Activated CD8-positive, alpha-beta memory T cell treated with anti-CD3 and anti-CD28 coated beads for 24 hours (primary cell): ENCODE measurements at places on chromosomes 6 and 20.

GRCh38 chr20:8943631-8944030 lies 125.3 kb upstream of the PLCB4 start:
- no peak for DNase-seq

- DNase-seq, result no peak
Measured at GRCh38 chr6:107448776-107449175, 10.6 kb downstream of the PDSS2 start.

DNA sequence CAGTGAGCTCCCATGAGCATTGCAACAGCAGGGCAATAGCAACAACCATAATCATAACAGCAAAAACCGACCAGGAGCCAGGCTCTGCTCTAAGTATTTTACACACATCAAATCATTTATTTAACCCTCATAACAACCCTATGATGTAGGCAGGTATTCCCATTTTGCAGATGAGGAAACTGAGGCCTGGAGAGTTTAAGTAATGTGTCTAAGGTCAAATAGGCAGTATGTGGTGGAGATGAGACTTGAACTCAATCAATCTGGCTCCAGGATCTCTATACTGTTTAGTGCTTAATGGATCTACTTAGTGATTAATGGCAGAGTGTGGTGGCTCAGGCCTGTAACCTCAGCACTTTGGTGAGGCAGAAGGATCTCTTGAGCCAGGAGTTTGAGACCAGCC lies 3.4 kb downstream of the TMEM151B start:
- DNase-seq, result no peak

GRCh38 chr6:52534966-52535390 lies 41.9 kb downstream of the TRAM2 start:
- no peak for DNase-seq

- no peak for DNase-seq
Measured at GRCh38 chr6:30895343-30895742, 11.0 kb downstream of the DDR1 start.

- DNase-seq, result no peak
Measured at GRCh38 chr20:5327356-5327755, 10.6 kb upstream of the PROKR2 start.

- no peak for DNase-seq
Measured at GRCh38 chr6:43575105-43575771, 600 bp downstream of the XPO5 start.

DNA sequence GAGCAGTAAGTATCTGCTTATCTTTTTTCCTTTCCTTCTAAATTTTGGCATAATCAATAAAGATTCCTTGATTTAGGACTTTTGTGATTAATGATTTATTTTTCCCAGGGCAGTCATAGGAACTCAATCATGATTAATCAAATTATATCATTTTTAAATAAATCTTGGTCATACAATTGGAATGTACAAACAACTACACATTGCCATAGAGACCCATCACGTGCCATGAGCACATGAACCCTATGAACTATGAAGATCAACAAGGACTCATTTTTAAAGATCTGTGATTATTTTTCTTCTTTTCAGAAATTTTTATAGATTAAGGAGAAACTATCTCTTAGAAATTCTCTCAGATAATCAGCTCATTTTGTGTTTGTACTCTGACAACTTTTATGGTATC lies 622.4 kb downstream of the BCKDHB start:
- DNase-seq, result no peak

GRCh38 chr6:2579804-2580570 lies 170.7 kb downstream of the MYLK4 start:
- DNase-seq, result no peak

GRCh38 chr6:50003139-50003538 lies 18.7 kb downstream of the DEFB110 start:
- DNase-seq, result no peak

DNA sequence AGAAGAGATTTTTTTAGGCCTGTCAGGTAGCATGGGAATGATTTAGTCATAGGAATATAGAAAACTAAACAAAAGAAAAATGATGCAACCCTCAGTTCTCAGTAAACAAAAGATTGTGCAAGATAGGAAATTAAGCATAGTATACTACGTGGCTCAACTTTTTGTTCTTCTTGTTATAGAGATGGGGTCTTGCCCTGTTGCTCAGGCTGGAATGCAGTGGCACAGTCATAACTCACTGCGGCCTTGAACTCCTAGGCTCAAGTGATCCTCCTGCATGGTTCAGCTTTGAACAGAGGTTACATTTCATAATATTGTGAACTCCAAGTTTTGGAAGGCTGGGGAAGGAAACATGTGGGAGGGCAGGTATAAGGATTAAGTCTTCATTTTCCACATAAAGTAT lies 28.5 kb downstream of the SLX4IP start:
- no peak for DNase-seq

DNA sequence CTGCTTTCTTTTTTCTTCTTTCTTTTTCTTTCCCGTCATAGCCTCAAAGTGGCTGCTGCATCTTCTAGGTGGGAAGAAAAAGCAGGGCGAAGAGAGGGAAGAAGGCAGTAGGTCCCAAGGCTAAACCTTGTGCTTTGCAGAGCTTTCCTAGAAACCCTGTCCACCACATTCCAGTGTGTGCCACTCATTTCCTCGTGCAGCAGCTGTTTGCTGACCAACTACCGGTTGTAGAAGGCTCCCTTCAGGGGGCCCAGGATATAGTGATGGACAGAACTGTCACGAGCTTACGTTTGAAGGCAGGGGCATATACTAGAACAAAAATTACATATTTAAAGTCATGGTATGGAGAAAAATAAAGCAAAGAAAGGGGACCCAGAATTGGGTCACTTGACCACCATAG lies 103.0 kb downstream of the SASH1 start:
- no peak for DNase-seq

DNA sequence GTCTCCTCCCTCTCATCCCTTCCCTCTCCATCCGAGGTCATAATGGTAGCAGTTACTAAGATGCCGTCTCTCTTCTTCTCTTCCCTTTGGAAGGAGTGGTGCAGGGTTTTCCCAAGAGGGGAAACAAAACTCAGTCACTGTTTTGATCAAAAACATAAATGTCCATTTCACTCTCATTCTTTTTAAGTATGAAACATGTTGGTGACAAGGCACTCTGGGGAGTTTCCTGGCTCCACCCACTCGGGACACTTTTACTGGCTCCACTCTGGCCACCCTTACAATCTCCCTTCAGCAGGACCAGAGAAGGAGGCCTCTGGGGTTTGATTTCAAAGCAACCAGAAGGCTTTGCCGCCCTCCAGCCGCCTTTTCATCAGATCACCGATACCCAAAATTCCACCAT lies 57.0 kb downstream of the FGD2 start:
- DNase-seq, result no peak

DNA sequence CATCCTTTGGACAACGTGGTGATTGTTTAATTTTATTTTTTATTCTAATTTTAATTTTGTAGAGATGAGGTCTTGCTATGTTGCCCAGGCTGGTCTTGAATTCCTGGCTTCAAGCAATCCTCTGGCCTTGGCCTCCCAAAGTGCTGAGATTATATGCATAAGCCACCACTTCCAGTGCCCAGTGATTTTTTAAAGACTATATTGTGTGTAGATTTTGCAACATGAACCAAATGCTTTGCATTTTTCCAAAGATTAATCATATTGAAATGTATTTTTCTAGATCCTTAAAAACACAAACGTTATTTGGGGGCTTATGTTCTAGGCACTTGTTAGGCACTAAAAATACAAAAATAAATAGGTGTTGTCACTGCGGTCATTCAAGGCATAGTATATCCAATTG lies 117.6 kb upstream of the CCN2 start:
- DNase-seq, result no peak

GRCh38 chr20:57393321-57394120 lies 2.3 kb downstream of the RBM38 start:
- DNase-seq, result no peak

DNA sequence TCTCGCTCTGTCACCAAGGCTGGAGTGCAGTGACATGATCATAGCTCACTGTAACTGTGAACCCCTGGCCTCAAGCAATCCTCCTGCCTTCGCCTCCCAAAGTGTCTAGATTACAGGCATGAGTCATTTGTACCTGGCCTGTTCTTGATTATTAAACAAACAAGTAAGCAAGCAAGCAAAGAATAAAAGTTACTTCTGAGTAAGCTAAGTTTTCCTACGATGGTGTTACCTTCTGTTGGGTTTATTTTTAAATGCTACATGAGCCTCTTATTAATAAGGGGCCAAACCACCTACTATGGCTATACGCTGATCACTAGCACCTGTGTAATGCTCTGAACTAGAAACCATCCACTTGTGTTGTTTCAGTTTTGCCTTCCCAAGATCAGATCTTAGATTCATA lies 50.8 kb downstream of the IL22RA2 start:
- no peak for DNase-seq

- DNase-seq, result no peak
Measured at GRCh38 chr20:8740265-8740664, 328.6 kb upstream of the PLCB4 start.

GRCh38 chr20:58138395-58138794 lies 90.1 kb downstream of the ANKRD60 start:
- DNase-seq, result no peak

GRCh38 chr6:38871741-38872568 lies 156.8 kb downstream of the DNAH8 start:
- DNase-seq, result peak; percentile 80

- DNase-seq, result no peak
Measured at GRCh38 chr6:90039911-90040310, 145.6 kb downstream of the GJA10 start.

- DNase-seq, result no peak
Measured at GRCh38 chr20:36861875-36862801, 13.8 kb upstream of the TLDC2 start.

DNA sequence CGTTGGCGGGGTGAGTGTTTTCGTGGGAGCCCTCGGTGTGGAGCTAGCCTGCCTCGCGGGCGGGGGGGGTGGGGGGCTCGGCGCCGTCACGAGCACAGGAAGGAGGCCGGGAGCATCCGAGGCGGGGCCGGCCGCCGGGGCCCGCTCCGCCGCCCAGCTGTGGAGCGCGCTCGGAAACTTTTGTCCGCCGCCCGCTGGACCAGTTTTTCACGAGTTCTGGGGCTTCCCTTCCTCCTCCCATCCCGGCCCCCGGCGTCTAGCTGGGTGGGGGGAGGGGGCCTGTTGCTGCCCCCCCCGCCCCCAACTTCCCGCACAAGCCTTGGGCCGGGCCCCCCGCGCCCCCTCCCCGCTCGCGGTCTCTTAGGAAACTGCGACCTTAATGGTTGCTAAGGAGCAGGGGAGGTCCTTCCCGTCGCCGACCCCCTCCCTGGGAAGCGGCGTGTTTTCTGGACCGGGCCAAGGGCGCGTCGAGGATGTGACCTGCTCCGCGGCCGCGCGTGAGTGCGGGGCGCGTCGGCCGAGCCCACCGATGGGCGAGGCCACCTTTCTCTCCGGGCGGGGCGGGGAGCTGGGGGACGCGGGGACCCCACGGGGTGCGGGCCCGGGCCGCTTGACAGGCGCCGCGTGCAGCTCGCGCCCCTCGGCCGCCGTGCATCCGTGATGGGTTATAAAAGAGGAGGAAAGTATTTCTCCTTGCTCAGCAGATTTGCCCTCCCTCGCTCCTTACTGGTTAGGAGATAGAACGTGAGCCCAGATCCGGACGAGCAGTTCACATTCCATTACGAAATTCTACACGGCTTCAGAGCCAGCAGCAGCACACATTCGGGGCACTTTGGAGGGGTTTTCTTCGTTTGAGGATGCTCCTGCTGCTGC lies 1.4 kb downstream of the RREB1 start:
- DNase-seq, result peak; percentile 70

GRCh38 chr6:146767632-146768031 lies 168.9 kb downstream of the ADGB start:
- no peak for DNase-seq

DNA sequence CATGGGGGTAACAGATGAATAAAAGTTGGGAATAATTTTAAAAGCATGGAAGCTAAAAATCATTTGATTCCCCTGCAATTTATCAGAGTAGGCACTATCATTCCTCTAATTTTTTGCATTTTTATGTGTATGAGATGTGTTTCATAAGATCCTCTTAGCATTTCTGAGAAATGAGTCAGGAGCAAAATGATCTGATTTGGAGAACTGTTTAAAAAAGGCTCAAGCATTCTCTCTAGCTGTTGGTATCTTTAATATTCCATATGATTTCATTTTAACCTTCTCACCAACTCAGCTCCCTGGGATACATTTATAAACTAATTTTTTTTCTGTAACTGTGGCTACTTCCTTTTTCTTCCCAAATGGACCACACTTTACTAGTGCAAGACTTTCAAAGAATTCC lies 60.9 kb downstream of the MCHR2 start:
- no peak for DNase-seq

- DNase-seq, result no peak
Measured at GRCh38 chr20:47464380-47465101, 37.1 kb upstream of the NCOA3 start.

GRCh38 chr6:25263657-25264056 lies 15.5 kb upstream of the CARMIL1 start:
- no peak for DNase-seq
